ENCODE measurements at places on chromosomes 5 and 9.

DNA sequence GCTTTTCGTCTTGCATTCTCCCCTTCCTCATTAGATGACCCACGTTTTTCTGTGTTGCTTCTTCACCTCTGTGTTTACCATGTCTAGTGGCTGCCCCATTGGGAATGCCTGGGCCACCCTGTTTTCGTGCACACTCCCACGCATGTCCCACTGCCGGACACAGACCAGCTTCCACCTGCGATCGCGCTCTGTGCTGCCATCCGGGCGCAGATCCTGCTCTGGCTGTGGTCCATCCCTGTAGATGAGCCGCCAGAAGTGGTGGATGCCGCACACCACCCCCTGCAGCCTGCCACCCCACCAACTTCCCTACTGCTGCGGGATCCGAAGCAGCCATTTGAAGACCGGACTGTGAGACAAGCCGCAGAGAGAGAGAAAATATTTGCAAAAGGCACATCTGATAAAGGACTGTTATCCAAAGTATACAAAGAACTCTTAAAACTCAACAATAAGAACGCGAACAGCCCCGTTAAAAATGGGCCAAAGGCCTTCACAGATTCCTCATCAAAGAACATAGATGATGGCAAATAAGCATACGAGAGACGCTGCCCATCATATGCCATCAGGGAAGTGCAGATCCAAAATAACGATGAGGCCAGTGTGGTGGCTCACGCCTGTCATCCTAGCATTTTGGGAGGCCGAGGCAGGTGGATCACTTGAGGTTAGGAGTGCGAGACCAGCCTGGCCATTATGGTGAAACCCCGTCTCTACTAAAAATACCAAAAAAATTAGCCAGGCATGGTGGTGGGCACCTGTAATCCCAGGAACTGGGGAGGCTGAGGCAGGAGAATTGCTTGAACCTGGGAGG, 163.7 kb downstream of the COL23A1 start:
- DNase-seq: no peak

DNA sequence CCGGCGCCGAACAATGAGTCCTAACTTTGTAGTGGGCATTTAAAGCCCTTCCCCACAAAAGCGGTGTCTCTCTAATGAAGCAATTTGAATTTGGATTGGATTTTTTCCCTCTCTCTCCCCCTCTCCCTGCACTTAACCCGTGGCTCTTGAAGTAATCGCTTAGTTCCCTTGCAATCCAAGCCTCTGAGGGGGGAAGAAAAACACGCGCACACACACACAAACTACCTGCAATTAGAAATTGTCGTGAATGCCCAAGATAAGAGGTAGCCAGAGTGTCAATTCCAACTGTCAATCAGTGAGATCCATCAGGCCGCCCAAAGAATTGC, 1.2 kb downstream of the LHX6 start:
- DNase-seq: no peak

DNA sequence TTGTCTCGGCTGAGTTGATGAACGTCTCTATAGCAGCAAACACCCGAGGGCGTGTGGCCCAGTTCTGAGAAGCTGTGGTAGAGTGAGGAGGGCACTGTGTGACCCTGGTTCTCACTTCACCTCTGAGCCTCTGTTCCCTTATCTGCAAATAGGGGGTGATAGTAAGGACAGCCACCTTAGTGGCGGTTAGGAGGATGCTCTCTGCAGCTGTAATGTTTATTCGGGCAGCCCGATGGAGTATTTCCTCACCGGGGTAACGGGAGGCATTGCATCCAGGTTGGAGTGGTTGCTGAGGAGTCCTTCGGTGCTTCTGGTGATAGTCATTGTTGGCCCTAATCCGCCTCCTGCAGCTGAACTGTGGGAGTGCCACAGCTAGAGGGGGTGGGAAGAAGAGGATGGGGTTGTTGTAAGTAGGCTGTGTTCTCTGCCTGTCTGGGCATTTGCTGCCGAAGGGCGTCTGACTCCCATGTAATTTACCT, 13.9 kb downstream of the PRRC2B start:
- no peak for DNase-seq

DNA sequence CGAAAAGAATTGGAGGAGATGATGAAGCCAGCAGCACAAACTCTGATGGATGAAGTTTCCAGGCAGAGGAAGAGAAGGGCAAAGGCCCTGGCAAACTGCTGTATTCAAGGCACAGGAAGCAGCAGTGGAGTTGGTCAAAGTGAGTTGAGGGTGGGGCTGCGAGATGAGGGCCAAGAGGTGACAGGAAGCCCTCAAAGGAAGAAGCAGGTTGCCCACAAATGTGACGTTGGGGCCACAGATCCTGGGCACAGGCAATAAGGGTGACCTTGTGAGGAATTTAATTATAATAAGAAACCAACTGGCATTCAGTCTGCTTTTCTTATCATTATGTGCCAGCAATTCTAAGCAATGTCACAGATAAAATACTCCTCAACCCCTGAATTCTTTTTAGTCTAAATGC, 261.8 kb downstream of the CTNND2 start:
- no peak for DNase-seq

DNA sequence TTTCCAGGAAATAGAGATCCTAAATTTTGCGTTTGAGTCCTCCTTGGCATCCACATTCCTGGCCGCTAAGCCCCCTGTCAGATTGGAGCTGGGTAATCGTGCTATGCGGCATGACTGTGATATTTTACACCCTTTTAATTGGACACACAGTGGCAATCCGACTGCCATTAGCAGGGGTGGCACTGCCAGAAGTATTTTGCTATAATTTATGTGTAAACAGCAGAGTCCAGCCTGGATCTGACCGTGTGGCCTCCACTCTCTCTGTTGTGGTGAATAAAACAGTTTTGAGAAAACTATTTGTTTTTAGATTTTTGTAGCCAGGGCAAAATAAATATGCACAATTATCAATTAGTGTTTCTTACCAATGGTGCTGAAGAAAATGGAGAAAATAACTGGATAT, 281.0 kb upstream of the IRX2 start:
- DNase-seq: no peak

Measured in activated T-cell treated with anti-CD3 and anti-CD28 coated beads, Interleukin-2, amount 50 U/mL, for 48 hours (primary cell).